ENCODE measurements at places on chromosomes 6 and 20. TPM values are rescaled to one million over a fixed set of nuclear protein-coding genes. Genes with fewer than 3 reads are reported as not detected.

The VGLL2 gene
- total RNA-seq = not detected

The PRL gene
- not detected for total RNA-seq

The SMIM13 gene
- 16.0 TPM for total RNA-seq

The OR2J3 gene
- not detected for total RNA-seq

The CDKN1A gene
- 246 TPM for total RNA-seq

The MRAP2 gene
- 0.88 TPM for total RNA-seq

The SMIM28 gene
- not detected for total RNA-seq

The CRIP3 gene
- total RNA-seq = 0.80 TPM

The PGC gene
- total RNA-seq = 128 TPM

The PSMB8 gene
- 25.7 TPM for total RNA-seq

The ASIP gene
- total RNA-seq = not detected

The SULF2 gene
- 49.0 TPM for total RNA-seq

The TMEM244 gene
- not detected for total RNA-seq

The HLA-DQA1 gene
- total RNA-seq = not detected

The CD93 gene
- total RNA-seq = 4.1 TPM

Measured in hepatocyte (in vitro differentiated cells).